Activated CD4-positive, alpha-beta T cell treated with anti-CD3 and anti-CD28 coated beads for 36 hours (primary cell): ENCODE measurements at places on chromosomes 11 and 22.

- peak; percentile 60 for DNase-seq
Measured at GRCh38 chr11:67572747-67573419, 10.7 kb upstream of the GSTP1 start.

DNA sequence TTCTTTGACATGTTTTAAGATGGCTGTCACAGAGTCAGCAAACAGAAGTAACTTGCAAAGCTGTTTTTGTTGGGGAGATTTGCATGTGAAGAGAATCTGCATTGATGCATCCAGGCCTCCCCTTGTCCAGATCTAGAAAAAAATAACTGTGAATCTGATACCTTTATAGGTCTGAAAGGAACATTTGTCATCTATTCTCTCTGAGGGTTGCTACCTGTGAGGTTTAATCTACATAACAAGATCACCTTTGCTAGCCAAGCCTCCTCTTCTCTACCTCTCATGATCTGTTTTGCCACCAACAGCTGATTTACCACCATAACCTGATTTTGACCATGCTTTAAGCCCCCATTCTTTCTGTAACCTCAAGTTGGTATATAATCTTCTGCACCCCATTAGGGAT is 47.2 kb upstream of the SLC5A12 start:
- DNase-seq = no peak

- DNase-seq = no peak
Measured at GRCh38 chr11:116397602-116398084, 375.1 kb downstream of the BUD13 start.

- DNase-seq = peak; percentile 57
Measured at GRCh38 chr11:126477535-126478305, 122.2 kb downstream of the ST3GAL4 start.

- DNase-seq = no peak
Measured at GRCh38 chr11:5989203-5989602, 2.4 kb upstream of the OR52L1 start.

DNA sequence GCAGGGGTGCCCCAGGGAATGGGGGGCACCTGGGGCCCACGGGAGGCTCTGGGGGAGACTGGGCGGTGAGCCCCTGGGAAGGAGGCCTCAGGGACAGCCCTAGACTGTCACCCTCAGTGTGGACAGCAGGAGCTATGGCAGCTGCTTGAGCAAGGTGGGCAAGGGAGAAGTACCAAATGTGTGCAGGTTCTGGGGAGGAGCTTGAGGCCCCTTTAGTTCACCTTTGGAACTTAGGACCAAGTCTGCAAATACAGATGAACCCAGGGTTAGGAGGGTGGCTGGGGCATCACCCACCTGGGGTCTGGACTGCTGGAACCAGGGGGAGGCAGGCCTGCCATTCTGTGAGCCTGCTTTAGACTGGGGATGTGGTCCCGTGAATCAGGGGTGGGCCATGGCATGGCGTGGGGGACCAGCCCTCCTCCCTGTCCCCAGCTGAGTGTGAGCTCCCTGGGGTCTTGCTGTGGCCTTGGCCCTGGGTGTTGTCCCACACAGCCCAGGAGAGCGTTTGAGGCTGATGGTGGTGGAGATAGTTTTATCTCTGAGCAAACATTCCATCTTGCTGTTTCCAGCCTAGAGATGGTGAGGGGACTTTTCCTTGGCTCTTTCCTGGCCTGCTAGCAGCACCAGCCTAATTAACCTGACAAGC is 122.3 kb downstream of the KCNQ1 start:
- no peak for DNase-seq

DNA sequence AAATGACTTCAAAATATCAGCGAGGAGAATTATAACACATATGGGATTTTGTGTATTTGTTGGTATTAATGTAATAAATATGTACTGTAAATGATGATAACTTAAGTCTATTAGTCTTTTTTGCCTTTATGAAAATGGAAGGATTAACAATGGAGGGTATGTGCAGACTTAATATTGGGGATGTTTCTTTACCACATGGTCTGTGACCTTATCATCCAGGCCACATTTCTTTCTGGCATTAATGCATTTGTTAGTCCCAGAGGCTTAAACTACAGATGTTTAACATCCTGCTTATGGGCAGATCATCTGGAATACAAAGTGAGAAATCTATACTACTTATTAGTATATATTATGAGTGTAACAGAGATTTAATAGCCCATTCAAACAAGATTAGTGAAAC is 64.6 kb downstream of the SOX6 start:
- DNase-seq = no peak

DNA sequence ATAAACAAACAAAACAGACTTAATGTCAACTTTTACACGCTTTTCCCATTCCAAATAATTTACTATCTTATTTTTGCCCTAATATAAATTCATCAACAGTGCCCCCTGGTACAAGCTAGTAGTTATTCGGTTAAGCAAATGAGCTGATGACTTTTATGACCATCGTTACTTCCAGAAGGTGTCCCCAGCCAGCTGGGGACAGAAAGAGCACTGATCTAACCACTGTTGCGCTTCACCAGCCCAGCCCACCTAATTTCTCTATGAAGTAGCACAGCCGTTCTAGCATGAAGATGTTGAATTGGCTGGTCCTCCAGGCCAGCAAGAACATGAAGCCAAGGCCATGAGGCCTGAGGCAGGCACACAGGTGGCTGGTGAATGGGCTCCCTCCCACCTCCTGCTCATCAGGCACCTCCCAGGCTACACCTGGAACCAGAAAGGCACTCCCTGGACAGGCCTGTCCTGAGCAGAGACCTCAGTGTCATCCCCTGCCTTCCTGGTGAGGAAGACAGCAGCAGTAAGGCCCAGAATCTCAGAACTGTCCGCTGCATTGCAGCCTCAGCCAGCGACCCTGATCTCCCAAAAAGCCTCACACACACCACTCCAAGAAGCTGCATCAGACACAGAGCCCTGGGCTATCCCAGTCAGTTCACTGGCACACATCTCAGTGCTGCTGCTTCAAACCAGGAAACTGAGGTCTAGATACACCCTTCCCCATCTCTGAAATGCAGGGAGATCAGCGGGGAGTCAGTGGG is 12.9 kb downstream of the GNB1L start:
- DNase-seq = no peak

DNA sequence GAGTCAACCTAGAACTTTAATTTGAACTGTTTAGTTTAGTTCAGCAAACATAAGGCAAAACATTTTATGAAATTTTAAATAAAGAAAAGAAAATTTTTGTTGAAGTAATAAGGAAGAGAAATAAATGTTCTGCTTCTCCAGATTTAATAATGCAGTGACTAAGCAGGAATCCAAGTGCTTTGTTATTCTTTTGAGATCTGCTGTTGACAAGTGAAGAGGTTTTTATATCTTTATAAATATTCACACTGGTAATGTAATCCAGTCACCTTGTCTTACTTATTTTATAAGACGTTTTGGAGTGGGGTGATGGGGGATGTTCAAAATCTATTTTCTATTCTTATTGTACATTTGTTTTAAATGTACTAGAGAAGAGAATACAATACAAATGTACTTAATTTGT is 725.9 kb upstream of the CCDC179 start:
- no peak for DNase-seq

DNA sequence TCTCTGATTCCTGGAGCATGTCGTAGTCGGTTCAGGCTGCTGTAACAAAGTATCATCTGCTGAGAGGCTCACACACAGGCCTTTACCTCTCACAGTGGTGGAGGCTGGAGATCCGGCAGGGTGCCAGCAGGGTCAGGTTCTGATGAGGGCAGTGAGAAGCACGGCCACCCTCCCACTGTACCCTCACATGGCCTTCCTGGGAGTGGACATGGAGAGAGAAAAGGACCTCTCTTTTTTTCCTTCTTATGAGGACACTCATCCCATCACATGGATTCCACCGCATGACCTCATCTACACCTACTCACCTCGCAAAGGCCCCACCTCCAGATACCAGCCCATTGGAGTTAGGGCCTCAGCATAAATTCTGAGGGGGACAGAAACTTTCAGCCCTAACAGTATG is 99.5 kb downstream of the BCR start:
- no peak for DNase-seq

GRCh38 chr11:12983336-12983735 is 25.8 kb upstream of the RASSF10 start:
- no peak for DNase-seq

GRCh38 chr11:113201054-113201818 is 113.1 kb upstream of the TTC12 start:
- no peak for DNase-seq

GRCh38 chr22:21907638-21908522 is 40.4 kb upstream of the MAPK1 start:
- DNase-seq = no peak

DNA sequence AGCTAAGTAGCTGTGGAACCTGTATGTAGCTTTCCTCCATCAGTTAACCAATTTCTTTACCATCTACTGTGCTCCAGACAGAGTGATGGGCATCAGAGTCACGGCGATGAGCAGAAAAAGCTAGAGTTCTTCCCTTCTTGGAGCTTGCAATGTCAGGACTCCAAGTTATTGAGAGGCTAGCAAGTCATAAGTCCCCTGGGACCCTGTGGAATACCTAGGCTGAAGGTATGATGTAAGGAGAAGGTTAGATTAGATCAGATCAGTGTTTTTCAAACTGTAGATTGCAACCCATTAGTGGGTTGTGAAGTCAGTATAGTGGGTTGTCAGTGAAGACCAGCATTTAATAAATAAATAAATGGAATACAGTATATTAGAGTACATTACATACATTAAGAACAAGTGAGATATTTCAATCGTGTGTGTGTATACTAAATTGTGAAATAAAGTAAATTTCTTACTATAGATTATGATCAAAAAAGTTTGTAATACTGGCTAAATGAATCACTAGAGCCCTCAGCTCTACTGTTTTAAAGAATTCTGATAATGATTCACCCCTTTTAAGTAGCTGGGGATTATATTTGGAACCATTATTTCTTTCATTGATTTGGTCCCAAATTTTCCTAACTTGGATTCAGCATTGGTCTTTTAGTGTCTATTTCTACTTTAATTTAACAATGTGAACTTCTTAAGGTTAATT is 52.3 kb downstream of the RASSF10 start:
- no peak for DNase-seq

- peak; percentile 29 for DNase-seq
Measured at GRCh38 chr22:31629741-31630184, 32.3 kb downstream of the PISD start.

DNA sequence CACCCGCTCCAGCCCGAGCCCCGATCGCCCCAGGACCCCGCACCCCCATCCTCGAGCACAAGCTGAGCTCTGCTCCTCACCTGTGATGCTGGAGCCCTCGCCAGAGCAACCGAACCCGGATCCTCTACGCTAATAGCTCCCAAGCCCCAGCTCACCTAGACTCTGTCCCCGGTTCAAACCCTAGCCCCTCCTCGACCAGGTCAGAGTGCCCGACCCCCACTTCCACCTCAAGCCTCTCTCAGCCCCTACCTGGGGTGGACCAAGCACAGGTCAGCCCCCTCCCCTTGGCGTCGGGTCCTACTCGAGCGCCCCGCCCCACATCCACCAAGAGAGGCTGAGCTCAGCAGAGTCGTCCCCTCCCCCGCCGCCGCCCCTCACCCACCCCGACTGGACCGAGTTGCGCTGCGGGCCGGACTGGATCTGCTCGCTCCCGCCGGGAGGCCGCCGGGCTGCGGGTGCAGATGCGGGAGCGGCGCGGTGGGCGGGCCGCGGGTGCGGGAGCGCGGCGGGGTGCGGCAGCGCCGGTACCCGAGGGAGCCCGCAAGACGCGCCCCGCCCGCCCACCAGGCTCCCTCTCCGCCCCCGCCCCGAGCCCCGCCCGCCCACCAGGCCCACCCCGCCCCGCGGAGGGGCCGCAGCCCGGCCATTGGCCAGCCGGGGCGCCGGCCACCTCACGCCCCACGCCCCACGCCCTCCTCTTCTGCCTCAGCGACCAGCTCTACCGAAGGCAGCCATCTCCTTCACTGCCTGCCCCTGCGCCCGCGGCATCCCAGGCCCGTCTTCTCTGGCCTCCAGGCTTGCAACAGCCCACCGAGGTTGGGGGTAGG is 577 bp upstream of the DKK3 start:
- DNase-seq = peak; percentile 11

- no peak for DNase-seq
Measured at GRCh38 chr11:126523441-126524205, 168.1 kb downstream of the ST3GAL4 start.

- DNase-seq = no peak
Measured at GRCh38 chr11:118132385-118133151, 20.1 kb downstream of the SCN4B start.

GRCh38 chr11:75668451-75669297 is at the start of gene MAP6:
MAP6 (minus strand) TSS chr11:75669038; CDS start chr11:75668369, 669 bp downstream.
- peak; percentile 59 for DNase-seq

DNA sequence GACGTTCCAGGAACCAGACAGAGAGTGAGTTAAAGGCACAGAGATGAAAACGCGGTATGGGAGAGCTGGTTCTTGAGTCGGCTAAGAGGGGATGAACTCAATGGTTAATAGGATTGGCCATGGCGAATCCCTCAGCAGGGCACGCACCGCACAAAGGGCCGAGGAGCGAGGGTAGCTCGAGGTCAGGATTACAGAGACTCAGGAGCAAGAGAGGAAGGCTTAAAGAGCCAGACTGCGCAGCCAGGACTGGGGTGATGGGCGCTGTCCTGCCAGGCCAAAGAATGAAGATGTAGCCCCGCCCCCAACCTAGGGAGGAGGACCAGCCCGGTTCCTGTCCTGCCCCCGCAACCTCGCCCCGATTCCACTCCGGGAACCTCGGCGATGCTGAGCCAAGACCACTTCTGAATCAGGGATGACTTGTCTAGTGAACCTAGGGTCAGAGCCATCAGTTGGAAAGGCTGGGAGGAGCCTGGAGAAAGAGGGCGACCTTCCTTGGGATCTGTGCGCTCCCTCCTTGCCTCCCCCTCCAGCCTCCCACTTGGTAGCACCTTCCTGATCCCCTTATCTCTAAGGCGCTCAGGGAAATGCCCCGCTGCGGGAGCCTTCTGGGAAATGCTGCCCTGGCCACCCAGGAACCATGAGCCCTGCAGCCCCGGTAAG is at the start of gene PLEKHB1:
Gene PLEKHB1, plus strand, starts transcription at position 610 of the 660 bp plus-strand sequence. Its CDS starts 28 bp downstream, at position 638.
- DNase-seq = no peak

DNA sequence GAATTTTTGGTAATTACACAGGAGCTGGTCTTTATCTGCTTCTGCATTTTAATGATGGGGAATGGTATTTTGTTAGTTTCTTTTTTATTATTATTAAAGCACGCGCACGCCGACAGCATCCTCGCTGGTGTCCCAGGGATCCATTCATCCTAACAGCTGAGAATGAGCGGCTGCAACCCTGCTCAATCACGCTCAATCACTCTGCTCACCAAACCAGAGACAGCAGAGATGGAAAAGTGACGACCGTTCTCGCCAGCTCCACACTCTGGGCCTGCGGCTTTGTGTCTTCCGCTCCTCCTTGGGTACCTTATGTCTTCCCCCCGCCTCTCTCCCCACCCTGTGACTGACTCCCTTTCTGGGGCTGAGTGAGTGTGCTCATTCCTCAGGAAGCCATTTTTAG is 84.5 kb downstream of the DSCAML1 start:
- no peak for DNase-seq

GRCh38 chr11:80816966-80817365 is 1376.1 kb upstream of the TENM4 start:
- DNase-seq = no peak

GRCh38 chr11:91257667-91258066 is 967.0 kb upstream of the FAT3 start:
- DNase-seq = no peak
